Sigmoid colon (tissue), 7 donors: ENCODE measurements at places on chromosomes 6 and 20. TPM values are rescaled to one million over a fixed set of nuclear protein-coding genes. Genes with fewer than 3 reads are reported as not detected.
A peak's percentile ranks its signal among the peaks of the same experiment; 100 is the strongest.

DNA sequence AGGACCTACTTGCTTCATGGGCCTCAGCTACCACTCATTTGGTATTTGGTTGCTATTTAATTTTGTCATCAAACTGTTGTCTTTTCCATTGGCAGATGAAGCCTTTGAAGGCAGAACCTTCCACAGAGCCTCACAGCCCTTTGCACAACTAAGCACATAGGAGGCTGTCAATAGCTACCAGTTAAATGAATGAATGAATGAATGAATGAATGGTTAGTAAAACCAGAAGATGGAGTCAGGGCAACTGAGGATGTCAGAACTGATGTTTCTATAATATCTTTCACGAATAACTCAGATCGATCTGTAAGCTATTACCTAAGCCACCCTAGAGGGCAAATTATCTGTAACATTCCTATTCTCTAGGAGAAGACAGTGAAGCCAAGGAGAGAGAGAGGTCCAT lies 19.1 kb downstream of the BNIP5 start:
- no peak for DNase-seq
- no peaks in the 10 kb centered on the region for H3K36me3 ChIP-seq
- no peaks in the 10 kb centered on the region for H3K4me1 ChIP-seq
- no peak overlapping the region for H3K4me3 ChIP-seq

DNA sequence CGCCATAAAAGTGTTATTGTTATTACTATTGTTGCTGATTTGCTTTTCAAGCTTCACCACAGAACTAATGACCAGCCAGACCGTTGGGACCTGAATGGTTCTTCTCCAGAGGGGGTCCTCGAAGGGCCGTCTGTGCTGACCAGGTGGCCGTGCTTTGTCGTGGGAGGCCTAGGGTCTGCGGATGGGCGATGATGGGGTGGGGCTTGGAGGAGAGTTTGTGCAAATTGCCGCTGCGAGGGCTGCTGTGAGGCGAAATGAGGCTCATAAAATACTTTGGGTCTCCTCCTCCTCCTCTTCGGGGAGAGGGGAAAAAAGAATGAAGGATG lies 6.0 kb upstream of the ZBTB22 start:
- H3K27ac ChIP-seq = peak overlapping the region; percentile 89
- H3K36me3 ChIP-seq = peaks cover 14% of the 10 kb centered on the region
- H3K27me3 ChIP-seq = no peaks in the 10 kb centered on the region

Gene ABHD16B
- not detected for total RNA-seq

Gene TCP11
- total RNA-seq = not detected

Gene SNRPB2
- 35.7 TPM for total RNA-seq

Gene CLPSL1
- not detected for total RNA-seq
